ENCODE measurements at places on chromosomes 11 and 22. TPM values are rescaled to one million over a fixed set of nuclear protein-coding genes. Genes with fewer than 3 reads are reported as not detected.

DNA sequence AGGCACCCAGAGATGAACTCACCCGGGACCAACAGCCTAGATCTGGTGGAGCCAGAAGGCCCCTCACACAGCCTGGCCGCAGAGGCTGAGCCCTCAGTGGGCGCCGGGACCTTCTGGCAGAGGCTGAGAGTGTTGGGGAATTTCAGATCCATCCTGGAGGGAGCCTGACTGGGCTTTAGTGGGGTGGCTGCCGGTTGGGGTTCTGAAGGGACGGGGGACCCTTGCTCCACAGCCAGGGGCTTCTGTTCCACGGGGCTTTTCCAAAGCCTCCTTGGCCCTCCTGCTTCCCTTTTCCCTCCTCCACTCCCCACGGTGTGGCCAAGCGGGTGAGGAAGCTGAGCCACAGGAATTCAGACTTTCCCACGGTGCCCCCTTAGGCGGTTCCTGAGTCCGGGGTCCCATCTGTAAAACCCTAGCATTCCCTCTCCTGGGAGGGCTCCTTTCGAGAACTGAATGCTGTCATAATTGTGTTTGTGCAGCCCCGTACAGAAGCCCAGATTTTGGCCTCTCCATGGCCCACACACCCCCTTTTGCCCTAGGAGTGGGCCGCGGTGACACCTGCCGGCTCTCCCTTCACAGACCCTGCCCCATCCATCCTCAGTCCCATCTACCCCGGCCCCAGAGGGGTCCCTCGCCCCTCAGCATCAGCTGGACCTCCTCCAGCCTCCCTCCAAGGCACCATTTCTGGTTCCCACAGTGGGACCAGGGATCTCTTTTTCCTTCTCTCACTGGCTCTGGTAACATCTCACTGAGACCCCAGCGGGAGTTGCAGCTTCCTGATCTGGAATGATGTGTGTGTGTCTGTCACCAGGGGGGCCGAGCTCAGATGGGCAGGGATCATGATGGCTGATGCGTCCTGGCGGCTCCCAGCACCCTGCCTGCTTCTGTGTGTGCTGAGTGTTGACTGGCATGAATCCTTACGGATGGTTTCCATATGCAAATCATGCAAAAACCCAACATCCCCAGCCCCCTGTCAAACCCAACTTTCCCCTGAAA, 1048.4 kb downstream of the TBC1D22A start:
- DNase-seq, result no peak

DNA sequence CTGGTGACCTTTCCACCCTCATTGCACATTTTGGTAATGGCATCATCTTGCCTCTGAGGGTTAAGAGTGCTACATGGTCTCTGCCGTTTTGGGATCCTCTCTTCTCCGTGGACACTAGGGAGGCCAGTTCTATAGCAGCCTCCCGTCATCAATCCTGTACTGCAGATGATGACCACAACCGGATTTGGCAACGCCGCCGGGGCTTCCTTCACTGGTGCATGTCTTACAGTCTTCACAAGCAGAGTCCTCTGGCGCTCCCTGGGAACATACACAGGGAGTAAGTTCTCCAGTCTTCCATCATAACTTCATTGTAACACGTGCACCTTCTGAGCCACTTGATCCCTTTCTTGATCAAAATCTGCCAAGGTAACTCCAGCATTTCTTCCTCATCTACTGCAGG, 69.0 kb upstream of the SLC22A12 start:
- no peak for DNase-seq

DNA sequence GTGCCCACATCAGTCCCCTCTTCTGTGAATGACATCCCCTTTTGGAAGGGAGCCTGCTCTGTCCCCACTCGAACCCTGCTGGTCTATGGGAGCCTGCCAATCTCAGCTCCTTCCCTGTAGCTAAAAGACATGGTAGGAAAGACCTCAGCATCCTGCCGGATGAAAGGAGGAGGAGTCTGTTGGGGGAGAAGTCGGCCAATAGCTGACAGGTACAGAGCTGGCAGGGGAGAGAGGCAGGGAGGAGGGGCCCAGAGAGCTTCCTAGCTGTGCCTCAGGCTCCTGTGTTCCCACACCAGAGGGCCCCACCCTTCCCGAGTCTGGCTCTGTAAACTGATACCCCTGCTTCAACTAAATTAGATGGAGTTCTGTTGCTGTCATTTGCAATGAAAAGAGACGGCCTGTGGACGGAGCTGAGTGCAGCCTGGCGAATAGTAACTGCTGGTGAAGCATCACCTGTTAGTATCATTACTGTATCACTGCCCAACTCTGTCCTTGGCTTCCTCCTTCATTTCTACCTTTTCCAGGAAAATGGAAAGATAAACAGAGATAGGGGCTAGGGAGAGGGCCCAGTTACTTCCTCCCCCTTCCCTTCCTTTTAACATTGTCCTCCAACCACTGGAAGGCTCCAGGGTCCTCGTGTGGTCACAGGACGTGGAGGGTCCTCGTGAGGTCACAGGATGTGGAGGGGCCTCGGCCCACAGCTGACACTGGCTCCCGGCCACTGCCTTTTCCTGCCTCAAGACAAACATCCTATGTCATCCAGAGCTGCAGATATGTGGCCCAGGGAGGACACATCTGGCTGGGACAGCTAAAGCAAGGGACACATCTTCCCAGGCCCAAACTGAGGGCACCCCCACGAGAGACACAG, 15.1 kb downstream of the FXYD6 start:
- no peak for DNase-seq

GRCh38 chr11:1640076-1640946, 10.7 kb downstream of the KRTAP5-5 start:
- peak; percentile 48 for DNase-seq

- DNase-seq, result no peak
Observed at GRCh38 chr22:45937960-45938359, 39.0 kb downstream of the WNT7B start.

GRCh38 chr22:45330548-45330947, 20.8 kb downstream of the FAM118A start:
- no peak for DNase-seq

DNA sequence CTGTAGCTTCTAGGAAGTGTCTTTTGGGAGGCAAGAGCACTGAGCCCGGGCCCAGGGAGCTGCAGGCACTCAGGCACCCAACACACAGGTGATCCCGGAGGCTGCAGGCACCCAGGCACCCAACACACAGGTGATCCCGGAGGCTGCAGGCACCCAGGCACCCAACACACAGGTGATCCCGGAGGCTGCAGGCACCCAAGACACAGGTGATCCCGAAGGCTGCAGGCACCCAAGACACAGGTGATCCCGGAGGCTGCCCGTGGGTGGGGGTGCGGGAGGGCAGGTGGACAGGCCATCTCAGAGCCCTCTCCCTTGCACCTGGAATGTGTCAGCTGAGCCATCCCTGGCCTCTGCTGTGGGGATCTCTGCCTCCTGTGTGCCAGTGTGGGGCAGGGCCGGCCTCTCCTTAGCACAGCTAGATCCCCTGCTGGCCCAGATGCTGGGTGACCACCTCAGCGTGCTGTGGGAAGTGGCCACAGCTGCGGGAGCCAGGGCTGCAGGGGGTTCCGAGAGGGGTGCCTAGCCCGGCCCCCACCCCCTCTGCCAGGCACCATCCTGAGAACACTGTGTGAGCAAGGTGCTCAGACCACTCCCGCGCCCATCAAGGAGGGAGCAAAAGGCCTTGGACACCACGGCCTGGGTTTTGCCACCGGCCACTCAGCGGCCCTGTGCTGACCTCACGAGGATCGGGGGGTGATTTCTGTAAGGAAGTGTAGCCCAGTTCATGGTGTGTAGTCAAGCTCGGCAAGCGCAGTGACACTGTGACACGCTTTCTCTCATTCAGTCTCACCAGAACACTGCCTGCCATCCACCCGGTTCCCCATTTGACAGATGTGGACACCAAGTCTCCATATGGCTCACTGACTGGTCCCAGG, 14.2 kb downstream of the MRGPRG start:
- DNase-seq, result no peak

GRCh38 chr22:47355776-47356510, 593.5 kb downstream of the TBC1D22A start:
- no peak for DNase-seq

DNA sequence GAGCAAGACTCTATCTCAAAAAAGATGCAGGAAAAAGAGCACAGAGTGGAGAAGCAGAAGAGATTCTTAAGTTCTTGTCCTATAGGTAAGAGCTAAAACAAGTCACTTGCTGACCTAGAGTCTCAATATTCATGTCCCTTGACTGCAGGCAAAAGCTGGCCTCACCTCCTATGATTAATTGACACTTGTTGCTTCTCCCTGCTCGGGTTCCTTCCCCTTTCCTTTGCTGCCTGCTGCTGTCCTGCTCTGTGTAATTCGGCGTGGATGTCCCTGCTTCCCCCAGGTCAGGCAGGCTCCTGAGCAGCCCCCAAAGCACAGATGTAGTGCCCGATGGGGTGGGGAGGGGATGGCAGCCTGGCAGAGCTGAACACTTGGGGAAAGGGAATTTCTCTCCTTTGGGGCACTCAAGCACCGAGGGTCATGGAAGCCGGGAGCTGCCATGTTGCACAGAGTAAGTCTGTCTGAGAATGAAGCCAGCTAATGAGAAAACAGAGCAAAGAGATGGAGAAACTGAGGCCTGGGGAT, 60.8 kb upstream of the NUP50 start:
- DNase-seq, result no peak

GRCh38 chr11:30171661-30172060, 59.2 kb upstream of the FSHB start:
- DNase-seq, result no peak

DNA sequence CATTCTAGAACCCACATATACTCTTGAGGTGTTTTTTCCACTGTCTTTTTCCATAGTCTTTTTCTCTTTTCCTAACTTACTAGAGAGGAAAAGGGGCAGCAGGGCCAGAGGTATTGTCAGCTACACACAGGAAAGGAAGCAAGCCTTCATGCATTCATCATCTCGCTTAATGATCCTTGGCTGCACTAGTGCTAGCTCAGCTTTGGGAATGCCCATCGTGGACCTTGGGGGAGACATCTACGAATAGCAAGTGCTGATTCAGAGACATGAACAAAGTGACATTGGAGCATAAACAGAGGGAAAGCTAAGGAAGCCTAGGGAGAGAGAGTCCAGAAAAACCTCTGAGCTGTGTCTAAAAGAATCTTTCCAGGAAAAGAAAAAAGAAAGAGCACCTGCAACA, 466.3 kb upstream of the ARHGAP42 start:
- no peak for DNase-seq

DNA sequence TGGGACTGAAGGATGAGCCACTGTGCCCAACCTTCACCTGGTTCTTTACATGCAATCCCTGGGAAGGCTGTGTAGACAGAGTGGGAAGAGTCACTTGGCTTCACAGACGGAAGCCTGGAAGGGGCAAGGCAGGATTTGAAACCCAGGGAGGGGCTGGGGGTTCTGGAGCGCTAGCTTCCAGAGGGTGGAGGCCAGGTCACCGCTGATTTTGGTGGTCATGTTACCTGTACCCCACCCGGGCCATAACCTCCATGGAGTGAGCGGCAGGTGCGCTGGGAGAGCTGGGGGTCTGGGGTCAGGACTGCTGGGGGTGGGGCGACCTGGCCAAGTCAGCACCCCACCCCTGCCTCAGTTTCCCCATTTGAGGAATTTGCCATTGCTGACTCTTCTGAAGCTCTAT, 38.3 kb downstream of the PDGFB start:
- DNase-seq, result no peak

- DNase-seq, result peak; percentile 55
Observed at GRCh38 chr11:120303004-120303637, 22.0 kb upstream of the TLCD5 start.

DNA sequence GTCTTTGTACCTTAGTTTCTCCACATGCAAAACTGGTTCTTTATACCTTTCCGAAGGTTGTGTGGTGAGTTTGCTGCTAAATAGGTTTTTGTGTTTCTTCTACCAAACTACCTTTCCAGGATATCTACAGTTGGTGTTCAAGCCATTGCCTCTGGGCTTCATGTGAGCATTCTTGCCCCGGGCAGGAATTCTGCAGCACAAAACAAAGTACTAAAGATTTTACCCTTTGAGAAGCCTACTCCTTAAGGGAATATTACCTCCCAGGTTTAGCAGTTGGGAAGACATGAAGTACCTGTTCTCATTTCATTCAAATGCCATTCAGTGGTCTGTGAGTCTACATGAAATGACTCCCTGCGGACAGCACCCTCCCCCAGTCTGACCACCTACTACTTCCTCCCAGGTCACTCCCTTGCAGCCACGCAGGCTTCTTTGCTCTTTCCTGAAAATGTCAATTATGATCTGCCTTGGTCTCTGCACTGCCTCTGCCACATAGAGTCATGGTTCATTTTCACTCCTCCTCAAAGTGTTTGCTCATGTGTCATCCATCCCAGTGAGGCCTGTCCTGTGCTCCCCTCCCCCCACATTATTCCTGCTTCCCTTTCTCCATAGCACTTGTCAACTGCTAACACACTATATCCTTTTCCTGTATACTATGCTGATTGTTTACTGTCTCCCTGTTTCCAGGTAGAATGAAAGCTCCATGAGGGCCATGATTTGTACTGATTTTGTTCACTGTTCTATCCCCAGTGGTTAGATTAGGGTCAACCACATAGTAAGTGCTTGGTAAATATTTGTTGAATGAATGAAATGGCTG, 36.9 kb downstream of the PACS1 start:
- no peak for DNase-seq

- DNase-seq, result no peak
Observed at GRCh38 chr22:49964136-49965090, 3.8 kb downstream of the PIM3 start.

GRCh38 chr11:30830681-30831080, 244.5 kb upstream of the MPPED2 start:
- no peak for DNase-seq

- DNase-seq, result no peak
Observed at GRCh38 chr22:23210428-23211170, 30.3 kb downstream of the BCR start.

WT1 gene
- not detected for total RNA-seq

TEX54 gene
- total RNA-seq, result not detected

MPPED2 gene
- total RNA-seq, result 25.9 TPM

PGM2L1 gene
- total RNA-seq, result 20.5 TPM

APOL5 gene
- total RNA-seq, result not detected

RRM1 gene
- total RNA-seq, result 79.9 TPM

GSTT2 gene
- total RNA-seq, result 0.47 TPM

Measured in progenitor cell of endocrine pancreas (in vitro differentiated cells).